Esophagus squamous epithelium (tissue), 5 donors: ENCODE measurements at places on chromosomes 7 and 10.

DNA sequence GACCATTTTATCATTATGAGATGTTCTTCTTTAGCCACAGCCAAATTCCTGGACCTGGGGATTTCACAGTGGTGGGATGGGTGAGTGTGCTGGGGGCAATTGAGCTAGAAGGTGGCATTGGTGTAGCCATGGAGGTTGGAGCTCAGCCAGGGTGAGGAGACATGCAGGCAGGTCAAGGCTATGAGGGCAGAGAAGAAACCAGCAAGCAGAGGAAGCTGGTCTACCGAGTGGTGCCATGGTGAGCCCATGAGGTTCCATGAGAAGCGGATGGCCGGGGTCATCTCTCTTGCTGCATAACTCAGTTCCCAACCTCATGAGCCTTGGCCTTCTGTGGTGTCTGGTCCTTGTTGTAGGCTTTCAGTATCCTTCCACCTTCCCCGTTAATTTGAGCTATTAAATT, 91.4 kb downstream of the CARD11 start:
- no peak for DNase-seq

DNA sequence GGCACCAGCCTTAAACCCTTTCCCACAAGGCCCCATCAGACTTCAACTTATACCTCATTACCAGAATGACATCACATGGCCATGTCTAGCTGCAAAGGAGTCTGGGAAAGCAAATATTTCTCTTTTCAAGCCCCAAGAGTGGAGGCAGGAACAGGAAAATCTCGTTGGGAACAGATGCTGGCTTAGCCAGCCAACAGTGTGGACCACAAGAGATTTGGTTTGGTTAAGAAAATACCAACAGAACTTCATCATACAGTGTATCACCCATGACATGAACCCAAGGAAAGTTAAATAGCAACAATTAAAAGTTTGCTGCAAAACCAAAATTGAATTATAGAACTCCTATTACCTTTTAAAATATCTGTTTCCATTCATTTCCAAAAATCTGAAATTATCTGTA, 2.2 kb upstream of the MET start:
- no peak for DNase-seq

GRCh38 chr7:31791881-31792280, 104.9 kb downstream of the PPP1R17 start:
- DNase-seq: no peak

- no peak for DNase-seq
Observed at GRCh38 chr10:61609701-61610100, 53.0 kb upstream of the CABCOCO1 start.

DNA sequence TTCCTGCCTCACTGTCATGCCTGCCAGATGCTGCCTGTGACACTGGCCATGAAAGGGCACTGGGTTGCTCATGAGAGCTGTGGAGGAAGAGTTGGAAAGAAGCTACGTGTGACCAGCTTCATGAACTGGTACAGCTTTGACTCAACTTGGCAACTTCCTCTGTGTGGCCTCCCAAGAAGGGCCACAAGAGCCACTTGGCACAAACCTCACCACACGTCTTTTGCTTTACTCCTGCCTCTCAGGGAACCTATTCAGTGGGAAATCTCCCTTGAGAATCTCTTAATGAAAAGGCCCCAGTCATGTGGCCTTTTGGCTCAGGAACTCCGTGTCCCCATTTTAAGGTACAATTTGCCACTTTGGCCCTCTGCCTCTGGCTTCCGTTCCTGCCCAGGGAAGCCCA, 54.5 kb downstream of the FRMD4A start:
- no peak for DNase-seq

DNA sequence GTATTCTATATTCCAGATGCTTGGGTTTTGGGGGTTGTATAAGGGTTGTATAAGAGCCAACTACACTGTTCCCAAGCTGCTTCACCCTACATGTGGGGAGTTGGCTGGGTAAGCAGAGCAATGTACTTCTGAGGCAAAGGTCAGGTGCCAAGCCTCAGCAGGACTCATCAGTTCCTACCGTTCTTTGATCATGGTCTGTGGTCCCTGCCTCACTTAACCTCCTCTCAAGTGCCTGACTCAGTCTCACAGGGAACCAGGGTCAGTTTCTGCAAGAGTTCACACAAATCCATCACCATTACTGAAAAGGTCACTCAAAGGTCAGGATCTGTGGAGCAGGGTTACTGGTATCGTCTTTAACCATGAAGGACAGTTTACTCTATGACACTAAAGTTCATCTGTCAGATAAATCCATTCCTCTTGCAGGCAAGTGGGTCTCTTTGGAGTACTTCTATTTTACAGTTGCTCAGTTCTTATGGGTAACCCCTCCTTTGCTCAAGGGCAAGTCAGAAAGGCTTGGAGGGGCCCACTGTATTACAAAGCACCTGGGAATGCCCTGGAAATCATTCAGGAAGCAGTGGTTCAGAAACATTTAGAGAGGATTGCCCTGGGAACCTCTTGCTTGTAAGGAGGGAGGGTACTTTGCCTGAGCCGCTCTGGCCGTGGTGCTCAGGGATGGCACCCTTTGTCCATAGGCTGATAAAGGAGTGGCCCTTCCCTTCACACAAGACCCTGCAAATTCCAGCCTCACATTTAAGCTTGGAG, 184.3 kb upstream of the CDCA7L start:
- DNase-seq: no peak

DNA sequence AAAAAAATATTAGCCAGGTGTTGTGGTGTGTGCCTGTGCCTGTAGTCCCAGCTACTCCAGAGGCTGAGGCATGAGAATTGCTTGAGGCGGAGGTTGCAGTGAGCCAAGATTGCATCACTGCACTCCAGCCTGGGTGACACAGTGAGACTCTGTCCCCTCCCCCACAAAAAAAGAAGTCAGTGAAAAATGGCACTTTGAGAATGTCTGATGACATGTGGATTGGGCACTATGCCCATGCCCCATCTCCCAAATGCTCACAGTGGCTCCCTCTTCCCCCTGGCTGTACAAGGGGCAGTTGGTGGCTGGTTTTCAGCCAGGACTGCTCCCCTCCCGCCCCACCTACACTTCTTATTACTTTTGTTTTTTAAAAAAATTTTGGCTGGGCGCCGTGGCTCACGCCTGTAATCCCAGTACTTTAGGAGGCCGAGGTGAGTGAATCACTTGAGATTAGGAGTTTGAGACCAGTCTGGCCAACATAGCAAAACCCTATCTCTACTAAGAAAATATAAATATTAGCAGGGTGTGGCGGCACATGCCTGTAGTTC, 26.1 kb downstream of the IL15RA start:
- no peak for DNase-seq

DNA sequence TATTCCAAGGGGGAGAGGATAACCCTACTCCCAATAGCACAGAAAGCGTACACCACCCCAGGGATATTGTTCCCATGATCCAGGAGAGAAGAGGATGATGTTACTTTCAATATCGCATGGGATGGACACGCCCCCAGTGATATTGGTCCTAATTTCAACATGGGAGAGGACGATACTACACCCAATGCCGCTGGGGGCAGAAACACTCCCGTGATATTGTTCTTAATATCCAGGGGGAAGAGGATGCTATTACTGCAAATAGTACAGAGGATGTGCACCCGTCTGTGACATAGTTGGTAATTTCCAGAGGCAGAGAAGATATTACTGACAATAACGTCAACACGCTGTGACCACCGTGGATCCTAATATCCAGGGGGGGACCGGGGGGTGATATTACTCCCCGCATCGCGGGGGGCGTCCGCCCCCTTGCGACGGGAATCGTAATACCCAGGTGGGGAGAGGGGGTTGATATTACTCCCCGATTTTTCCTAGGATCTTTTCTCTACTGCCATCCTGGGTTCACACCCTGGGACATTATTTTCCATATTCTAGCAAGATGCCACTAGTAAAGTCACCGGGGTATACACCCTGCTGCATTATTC, 16.6 kb downstream of the MEIG1 start:
- no peak for DNase-seq

GRCh38 chr10:35304649-35305048, 31.7 kb upstream of the CCNY start:
- DNase-seq: no peak

DNA sequence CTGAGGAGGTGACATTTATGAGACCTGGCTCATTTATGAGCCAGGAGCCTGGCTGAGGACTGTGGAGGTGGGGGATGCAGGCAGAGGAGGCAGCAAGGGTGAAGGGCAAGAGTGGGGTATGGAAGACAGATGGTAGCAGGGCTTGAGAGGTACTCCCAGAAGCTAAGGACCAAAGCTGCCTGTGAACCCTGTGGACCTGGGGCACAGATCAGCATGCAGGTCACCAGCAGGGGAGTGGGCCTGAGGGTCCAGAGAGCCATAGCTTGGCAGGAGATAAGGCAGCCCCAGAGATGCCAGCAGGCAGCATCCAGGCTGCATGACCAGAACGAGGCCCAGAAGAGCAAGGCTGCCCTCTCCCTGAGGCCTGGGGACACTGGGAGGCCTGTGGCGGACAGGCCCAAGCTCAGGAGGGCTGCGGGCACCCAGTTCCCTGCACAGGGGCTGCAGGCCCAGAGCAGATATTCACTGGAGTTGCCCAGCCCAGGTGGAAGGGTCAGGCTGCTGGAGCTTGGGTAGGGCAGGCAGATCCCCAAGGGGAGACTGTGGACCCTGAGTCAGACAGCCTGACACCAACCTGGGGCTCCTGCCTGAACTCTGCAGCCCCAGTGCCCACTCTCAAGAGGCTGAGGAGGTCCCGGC, 3.4 kb downstream of the GPR15LG start:
- no peak for DNase-seq

DNA sequence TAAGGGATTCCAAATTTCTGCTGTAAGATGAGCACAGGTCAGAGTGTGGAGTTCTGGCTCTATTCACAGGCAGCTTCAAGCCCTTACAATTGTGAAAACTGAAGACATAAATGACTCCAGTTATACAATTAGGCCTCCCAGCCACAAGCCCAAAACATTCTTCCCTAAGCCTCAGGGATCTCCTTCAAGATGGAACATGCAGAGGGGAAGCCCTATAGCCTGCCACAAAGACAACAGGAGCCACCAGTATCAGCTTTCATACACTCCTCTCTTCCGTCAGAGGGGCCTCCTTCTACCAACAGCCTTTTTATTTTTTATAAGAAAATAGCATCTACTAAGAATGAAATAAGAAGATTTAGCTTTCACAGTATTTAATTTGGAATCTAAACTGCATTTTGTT, 46.5 kb downstream of the DLD start:
- DNase-seq: no peak

GRCh38 chr10:73339436-73339835, 19.2 kb downstream of the CFAP70 start:
- DNase-seq: no peak

DNA sequence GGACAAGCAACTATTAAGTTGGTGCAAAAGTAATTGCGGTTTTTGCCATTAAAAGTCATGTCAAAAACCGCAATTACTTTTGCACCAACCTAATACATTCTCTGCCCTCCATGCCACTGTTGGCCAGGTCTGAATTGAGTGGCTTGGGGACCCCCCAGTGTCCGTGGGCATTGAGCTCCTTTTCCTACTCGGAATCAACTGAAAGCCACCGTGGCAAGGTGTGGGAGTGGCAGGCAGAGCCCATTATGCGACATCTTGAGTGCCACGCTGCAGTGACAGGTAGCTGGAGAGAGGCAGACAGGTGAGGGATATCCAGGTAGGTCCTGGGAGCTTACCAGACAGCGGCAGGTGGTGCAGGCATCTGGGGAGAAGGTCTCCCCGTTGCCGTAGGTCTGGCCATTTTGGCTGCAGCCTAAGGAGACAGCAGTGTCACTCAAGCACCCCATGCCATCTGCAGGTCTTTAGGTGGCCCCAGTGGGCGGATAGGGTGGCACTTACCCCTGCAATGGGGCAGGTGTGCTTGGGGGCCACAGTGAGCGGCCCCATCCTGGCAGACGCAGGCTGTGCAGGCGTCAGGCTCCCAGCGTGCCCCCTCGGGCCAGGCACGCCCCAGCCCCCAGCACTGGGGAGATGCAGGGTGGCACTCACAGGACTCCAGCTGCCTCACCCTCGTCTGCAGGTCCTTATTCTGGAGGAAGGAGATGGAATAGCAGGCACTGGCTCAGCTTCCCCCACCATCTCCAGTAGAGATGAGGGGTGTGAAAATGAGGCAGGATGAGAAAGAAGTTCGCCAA, 3.5 kb downstream of the KCP start:
- DNase-seq: no peak

DNA sequence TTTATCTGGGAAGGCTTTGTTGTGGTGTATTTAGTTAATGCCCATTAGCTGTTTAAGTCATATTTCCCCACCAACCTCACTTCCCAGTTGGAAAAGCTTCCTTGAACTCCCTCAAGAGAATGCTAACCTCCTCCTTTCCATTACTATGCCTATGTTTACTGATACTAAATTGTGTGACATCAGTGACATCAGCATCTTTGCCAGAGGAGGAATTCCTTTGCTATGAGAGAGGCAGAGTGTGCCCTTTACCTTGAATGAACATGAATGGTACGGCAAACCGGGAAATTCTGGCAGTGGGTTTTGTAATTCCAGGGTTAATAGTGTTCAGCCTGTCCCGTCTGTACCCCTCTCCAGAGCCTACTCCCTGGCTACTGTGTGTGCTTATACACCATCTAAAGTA, 22.1 kb upstream of the GLCCI1 start:
- DNase-seq: no peak

GRCh38 chr7:601595-602340, 82.1 kb upstream of the PDGFA start:
- DNase-seq: no peak

DNA sequence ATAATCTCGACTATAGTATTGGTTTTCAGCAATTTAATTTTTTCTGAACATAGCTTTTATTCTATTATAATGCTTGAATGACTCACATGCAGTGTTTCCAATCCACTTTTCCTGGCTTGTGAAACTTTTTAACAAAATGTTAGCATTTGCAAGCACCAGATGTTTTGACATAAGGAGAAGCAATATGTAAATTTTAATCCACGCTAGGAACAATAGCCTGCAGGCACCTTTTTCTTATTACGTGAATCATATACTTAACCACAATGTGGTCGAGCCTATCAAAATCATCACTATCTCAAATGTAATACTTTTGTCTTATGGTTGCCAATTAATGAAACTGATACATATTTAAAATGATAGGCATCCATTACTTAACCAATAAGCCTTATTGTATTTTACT, 97.1 kb downstream of the TFEC start:
- no peak for DNase-seq

DNA sequence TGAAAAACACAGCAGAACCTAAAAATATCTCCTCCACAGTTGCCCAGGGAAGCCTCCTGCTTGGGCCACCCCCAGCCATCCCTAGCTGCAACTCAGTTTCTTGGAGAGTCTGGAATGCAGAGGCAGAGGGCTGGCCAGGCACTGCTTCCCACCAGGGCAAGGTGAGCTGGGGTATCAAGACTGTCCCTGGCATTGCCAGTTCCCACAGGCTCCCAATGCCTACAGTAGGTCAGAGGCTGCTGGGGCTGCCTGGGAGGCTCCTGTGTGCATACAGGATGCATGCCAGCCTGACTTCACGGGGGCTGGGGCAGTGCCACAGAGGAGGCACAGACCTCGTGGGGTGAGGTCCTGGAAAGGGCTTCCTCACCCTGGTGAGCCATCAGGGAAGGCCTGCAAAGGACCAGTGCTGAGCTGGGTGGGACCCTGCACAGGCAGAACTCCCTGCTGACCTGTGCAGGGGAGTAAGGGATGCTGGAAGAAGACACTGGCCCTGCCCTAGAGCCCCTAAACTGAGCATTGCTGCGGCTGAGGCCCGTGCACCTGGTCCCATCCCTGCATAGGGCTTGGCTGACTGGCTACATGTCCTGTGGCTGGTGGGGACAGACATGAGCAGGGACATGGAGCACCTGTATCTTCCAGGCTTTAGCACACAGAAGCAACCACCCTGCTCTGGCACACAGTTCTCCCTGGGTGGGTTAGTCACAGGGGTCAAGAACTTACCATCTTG, 121.9 kb upstream of the RET start:
- no peak for DNase-seq

- DNase-seq: no peak
Observed at GRCh38 chr7:66352071-66352470, 146.9 kb downstream of the TPST1 start.
